ENCODE measurements at places on chromosomes 13 and 19.

DNA sequence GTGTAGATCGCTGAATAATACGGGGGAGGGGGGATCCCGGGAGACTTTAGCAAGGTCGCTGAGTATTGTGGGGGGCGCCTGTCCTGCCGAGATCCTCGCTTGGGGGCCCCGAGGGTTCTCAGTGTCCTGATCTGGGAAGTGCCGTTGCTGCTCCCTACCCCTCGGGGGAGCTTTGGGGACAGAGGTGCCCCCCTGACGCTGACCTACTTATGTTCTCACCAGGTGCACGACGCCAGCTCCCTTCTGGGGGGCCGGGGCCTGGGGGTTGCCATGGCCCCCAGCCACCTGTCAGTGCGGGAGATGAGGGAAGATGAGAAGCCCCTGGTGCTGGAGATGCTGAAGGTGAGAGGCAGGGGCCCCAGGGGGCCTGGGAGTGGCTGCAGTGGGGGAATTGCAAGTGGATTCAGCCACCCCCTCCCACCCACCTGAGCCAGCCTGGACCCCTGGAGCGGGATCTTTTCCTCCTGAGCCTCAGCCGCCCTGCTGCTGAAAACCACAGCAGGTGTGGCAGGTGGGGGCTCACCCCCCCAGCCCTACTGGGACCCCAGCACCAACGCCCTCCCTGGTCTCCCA lies 537 bp downstream of the NAT14 start:
- DNase-seq = no peak

- DNase-seq = no peak
Measured at GRCh38 chr19:32945260-32945659, 26.5 kb downstream of the CEP89 start.

GRCh38 chr19:5177745-5178450 lies 162.7 kb downstream of the PTPRS start:
- DNase-seq = no peak

DNA sequence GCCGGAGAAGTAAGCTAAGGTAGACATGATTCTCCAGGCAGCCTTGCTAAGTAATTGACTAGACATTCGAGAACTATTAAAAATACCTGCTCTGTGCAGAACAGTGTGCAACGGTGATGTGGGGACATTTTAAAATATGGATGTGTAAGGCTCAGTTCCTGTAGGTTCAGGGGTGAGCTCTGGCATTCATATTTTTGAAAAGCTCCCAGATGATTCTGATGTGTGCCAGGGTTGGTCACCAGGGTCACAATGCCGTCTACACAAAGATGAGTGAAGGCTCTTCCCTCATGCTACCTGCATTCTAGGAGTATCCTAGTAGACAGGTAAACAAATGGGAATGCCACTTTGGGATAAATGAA lies 702 bp upstream of the EPSTI1 start:
- DNase-seq = no peak

DNA sequence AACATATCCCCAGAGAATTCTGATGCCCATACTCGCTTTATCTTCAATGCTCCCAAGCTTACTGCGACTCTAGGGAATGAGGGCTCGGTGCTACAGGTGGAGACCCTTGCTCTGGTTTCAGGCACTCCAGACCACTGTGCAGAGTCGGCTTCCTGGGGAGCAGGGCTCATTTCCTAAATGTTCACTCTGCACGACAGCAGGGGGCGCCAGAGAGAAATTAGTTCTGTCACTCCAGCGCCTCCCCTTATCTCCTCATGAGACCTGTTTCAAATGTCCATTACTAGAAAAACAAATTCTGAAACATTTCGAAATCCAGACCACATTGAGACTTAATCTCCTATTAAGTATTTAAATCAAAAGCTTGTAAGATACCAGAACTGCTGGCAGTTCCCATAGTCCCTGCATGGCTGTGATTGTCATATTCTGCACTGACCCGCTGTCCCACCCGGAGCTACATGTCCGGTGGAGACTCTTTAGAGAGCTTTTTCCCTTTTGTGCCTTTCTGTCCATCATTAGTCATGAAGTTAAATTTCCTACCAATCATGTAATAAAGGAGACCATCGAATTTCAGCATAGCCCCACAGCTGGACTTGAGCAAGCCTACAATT lies 22.4 kb downstream of the EPSTI1 start:
- peak; percentile 79 for DNase-seq

- no peak for DNase-seq
Measured at GRCh38 chr19:49845414-49845813, 5.5 kb upstream of the PTOV1 start.

- no peak for DNase-seq
Measured at GRCh38 chr13:41614671-41615527, 157.5 kb downstream of the RGCC start.

GRCh38 chr19:14094854-14095253 lies 4.3 kb upstream of the SAMD1 start:
- no peak for DNase-seq

- DNase-seq = no peak
Measured at GRCh38 chr19:57771417-57771816, 1.9 kb downstream of the ZNF586 start.

DNA sequence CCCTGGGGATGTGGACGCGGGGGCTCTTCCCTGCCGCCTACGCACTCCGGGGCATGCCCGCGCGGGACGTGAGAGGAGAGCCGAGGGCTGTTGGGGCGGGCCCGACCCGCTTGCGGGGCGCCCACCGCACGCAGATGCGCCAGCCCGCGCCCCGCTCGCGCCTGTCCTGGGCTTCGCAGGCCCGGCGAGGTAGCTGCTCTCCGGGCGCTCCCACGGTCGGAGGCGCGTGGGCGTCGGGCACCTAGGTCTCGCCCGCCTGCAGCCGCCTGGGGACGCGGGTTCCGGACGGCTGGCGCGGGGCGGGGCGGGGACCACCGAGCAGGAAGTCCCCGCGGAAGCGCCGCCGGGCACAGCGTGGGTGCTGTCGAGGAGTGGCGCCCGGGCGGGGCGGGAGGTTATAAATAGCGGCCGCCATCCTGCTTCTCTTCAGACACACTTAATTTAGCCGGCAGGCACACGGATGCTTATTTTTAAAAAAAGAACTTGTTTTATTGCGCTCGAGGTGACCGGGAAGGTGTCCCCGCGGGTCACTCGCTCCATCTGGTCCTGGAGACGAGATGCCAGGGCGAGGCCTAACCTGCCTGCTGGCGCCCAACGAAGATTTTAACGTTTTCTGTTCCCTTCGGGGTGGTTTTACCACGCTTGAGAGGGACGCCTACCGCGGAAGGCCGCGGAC lies 561 bp upstream of the GJA3 start:
- peak; percentile 20 for DNase-seq

DNA sequence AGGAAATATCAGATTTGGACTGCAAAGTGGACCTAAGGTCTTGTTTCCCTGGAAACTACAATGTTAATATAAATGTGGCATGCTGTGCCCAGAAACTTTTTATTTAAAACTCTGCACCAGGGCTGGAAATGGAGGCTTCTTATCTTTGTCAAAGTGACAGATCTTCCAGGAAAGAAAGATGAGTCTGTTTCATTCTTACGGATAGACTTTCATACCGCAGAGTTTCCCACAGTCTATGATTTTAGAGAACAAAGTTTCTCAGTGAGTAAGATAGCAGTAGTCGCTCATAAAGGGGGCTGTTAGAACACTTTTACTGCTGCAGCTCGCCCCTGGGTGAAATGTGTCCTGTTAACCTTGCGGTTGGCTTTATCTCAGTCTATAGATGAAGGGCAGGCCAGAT lies 6.7 kb downstream of the CLEC11A start:
- no peak for DNase-seq

- DNase-seq = no peak
Measured at GRCh38 chr19:2042485-2043250, 8.4 kb downstream of the MKNK2 start.
